Activated B cell treated with CpG ODN at 0.5 μM for 24 hours (primary cell): ENCODE measurements at places on chromosomes 16 and 17.

GRCh38 chr17:27888945-27889344, 4.2 kb downstream of the LYRM9 start:
- no peak for DNase-seq

DNA sequence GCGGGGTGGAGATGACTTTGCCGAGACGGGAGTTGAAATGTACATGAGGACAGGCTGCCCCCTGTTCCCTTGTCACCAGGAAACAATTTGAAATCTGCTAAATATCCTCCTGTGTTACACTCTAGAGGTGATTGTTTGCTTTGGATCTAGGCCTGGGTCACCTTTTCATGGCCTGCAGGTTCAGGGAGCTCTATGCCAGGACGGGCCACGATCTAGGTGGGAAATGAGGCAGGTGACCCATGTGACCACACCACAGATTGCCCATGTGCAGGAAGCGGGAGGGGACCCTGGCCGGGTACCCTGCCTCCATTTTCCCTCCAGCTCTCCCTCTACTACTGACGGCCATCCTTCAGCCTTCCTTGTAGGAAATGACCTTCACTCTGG, 43.4 kb downstream of the MEAK7 start:
- DNase-seq, result no peak

- no peak for DNase-seq
These were observed 36.7 kb downstream of the KIAA0753 start for GRCh38 chr17:6603744-6604325.

DNA sequence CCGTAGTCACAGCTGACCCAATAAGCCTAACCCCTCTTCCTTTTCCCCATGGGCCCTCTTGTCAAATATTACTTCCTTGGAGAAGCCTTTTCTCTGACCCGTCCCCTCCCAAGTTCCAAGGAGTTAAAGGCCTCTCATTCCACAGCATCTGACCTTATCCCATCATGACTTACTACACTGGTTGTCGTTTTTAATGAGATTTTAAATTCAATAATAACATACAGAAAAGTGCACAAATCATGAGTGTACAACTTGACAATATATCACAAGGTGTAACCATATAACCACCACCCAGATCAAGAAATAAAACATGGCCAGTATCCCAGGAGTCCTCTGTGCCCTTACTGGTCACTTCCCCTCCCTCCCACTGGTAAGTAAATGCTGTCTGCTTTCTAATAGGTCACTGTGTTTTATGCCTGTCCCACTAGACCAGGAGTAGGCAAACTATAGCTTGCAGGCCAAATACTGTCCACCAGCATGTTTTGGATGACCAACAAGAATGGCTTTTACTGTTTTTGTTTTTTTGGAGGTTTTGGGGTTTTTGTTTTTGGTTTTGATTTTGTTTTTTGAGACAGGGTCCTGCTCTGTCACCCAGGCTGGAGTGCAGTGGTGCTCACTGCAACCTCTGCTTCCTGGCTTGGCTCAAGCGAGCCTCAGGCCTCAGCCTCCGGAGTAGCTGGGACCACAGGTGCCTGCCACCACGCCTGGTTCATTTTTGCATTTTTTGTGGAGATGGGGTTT, 1.2 kb upstream of the FDXR start:
- DNase-seq, result no peak

DNA sequence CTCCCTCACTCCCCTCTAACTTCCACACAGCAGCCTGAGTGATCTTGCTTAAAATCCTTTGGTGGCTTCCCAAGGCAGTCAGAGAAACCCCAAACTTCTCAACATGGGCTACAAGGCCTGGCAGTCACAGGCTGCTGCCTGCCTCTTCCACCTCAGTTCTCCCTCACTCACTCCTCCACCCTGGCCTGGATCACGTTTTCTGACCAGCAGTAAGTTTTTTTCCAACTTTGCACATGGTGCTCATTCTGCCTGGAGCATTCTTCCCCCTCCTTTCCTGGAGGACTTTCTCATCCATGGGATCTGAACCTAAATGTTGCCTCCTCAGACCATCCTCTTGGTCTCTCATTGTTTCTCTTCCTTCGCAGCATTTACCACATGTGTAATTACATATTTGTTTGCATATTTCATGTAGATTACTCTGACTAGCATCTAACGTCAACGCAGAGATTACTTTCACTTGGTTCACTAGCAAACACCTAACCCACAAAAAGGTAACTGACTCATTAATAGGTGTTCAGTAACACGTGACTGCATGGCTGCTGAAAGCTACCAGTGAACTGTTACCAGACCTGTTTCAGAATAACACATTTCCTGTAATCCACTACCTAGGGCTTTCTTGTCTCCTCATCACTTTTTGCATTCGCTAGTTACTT, 17.1 kb downstream of the GNA13 start:
- no peak for DNase-seq

DNA sequence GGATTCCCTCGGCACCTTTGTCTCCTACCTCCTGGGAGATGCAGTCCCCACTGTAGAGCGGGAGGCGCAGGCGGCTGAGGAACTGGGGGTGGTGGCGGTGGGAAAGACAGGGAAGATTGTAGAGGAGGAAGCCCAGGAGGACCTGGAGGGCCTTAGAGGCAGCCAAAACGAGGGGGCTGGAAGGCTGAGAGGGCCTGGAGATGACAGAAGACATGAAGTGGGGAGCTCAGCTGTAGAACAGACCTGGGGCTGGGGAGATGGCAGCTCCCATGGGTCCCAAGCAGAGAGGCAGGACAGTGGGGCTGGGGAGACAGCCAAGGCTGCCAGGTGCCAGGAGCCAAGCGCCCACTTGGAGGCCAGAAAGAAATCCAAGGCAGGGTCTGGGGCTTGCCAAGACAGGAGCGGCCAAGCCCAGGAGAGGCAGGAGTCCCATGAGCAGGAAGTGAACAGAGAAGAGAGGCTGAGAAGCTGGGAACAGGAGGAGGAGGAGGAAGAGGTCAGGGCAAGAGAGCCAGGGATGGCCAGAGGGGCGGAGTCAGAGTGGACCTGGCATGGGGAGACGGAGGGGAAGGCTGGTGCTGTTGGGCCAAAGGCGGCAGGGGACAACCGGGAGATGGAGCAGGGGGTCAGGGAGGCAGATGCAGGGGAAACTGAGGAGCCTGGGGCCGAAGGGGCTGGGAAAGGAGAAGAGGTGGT, 803 bp downstream of the APOBR start:
- DNase-seq, result no peak

DNA sequence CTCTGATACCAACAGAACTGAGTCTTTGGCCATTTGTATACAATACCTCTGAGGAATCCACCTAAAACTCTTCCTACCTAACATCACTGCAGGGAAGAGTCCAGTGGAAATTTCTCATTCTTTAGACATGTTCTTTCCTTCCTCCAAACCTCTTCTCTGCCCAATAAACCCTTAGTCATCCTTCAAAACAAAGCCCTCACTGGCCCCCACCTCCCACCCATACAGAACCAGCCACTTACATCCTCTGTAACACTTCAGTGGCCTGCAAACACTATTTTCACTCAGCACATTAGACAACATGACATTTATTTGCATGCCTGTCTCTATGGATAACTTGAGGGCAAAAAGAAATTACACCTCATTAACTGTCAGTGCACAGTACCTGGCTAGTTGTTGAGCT, 200.3 kb upstream of the NOG start:
- no peak for DNase-seq

DNA sequence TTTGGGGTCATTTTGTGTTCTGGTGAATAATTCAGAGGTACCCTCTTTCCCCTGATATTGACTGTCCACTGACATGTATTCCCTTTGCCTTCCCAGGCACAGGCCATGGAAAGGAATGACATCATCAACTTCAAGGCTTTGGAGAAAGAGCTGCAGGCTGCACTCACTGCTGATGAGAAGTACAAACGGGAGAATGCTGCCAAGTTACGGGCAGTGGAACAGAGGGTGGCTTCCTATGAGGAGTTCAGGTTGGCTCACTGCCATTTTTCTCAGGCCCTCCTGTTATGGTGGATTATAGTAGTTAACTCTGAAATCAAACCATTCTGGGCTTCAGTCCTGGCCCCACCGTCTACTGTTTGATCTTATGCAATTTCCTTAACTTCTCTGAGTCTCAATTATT, 1.6 kb upstream of the EFTUD2 start:
- DNase-seq, result no peak

GRCh38 chr16:15398618-15399316, 3.2 kb downstream of the MPV17L start:
- DNase-seq, result no peak

- DNase-seq, result no peak
These were observed 9.8 kb downstream of the ASPA start for GRCh38 chr17:3485481-3486068.

DNA sequence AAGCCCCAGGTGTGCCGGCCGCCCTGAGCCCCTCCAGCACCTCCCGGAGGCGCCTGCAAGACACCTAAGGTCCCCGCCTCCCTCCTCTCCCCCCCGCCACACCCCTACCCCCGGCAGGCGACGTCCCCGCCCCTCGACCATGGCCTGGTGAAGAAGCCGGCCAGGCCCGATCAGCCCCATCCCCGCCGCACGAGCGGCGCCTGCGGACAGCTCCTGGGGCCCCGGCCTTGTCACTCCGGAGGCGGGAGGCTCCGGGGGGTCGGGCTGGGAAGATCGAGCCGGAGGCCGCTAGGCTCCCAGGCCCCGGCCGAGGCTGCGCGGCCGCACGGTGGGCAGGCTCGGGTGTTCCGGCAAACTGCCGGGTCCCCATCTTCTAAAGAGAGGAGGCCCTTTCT, 405 bp upstream of the ACE start:
- peak; percentile 29 for DNase-seq

- DNase-seq, result peak; percentile 21
These were observed 6.7 kb downstream of the PITPNA start for GRCh38 chr17:1555651-1556471.

- DNase-seq, result no peak
These were observed 11.6 kb downstream of the MKS1 start for GRCh38 chr17:58207451-58207850.

- no peak for DNase-seq
These were observed 39.6 kb upstream of the DUSP14 start for GRCh38 chr17:37450112-37450511.

DNA sequence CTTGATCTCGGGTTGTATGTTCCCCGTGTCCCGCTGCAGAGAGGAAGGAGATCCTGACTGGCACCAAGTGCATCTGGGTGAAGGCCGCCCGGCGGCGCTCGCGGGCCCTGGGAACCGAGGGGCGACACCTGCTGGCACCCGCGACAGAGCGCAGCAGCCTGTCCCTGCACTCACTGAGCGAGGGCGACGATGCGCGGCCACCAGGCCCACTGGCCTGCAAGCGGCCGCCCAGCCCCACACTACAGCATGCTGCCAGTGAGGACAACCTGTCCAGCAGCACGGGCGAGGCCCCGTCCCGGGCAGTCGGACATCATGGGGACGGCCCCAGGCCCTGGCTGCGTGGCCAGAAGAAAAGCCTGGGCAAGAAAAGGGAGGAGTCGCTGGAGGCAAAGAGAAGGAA, 7.5 kb downstream of the BTBD17 start:
- DNase-seq, result peak; percentile 23

DNA sequence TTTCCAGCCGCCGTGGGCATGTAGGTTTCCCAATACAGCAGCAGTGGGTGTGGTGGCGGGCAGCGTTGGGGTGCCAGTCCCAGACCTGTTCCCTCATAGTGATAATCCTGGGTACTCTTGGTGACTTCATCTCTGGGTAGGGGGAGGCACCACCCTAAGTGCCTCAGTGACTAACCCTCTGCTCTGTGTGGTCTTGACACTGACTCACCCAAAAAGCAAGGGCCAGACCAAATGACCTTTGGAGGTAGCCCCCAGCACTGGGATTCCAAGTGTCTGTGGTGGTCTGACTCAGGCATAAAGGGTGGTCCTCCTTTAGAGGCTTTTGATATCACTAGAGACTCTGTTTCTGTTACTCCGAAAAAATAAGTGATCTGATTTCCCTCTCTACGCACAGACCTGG, 908 bp downstream of the CALB2 start:
- DNase-seq, result no peak

- no peak for DNase-seq
These were observed 45.5 kb upstream of the CDC42EP4 start for GRCh38 chr17:73357318-73357717.

- DNase-seq, result no peak
These were observed 31.4 kb downstream of the SPHK1 start for GRCh38 chr17:76415786-76416185.

DNA sequence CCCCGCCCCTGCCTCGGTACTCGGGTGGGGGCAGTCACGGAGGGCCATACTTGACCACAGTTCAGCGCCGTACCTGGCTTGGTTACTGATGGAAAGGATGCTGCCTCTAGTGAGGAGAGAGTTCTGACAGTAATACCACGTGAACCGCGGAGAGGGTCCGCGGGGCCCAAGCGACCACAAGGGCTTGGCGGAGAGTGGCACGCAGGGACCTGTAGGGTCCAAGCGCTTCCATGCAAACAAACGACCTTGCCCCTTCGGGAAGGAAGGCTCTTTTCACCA, 9.2 kb downstream of the KDM6B start:
- DNase-seq, result no peak

- no peak for DNase-seq
These were observed 7.3 kb downstream of the C16orf89 start for GRCh38 chr16:5058476-5058875.

DNA sequence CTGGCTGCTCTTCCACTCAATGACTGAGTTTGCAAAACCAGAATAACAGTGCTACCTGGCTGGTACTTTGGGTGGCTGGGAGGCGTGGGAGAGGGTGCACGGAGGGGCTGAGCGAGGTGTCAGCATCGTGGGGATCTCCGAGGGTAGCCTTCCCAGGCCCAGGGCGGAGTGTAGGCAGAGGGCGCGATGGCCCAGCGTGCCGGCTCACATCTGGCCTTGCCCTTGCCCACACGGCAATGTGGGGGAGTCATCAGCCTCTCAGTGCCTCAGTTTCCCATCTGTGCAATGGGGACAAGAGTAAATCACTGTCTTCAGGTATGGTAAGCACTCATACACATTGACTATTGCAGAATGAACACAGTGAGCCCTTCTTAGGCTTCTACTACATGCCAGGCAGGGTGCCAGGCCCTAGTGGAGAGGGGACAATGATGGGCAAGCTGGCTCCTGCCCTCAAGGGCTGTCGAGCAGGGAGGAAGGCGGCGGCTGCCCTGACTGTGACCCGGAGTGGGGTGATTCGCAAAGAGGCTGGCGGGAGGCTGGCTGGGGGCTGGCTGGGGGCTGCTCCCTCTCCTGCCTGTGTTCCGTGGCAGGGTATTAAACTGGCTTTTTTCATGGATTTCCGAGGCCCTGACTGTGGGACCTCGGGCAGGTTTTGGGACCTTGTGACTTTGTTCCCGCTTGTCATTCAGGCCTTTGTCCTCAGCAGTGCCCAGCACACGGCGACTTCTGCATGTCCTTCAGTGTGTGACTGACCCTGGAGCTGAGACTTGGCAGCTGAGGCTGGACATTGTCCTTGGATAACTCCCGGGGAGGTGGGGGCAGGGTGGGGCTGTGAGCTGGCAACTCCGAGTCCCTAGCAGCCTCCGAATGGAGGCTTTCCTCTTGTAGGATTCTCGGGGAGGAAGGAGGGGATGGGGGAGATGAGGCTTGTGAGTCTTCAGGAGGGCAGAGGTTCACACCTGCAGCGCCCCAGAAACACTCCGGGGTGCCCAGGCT, 243.1 kb downstream of the SEC14L1 start:
- DNase-seq, result no peak

DNA sequence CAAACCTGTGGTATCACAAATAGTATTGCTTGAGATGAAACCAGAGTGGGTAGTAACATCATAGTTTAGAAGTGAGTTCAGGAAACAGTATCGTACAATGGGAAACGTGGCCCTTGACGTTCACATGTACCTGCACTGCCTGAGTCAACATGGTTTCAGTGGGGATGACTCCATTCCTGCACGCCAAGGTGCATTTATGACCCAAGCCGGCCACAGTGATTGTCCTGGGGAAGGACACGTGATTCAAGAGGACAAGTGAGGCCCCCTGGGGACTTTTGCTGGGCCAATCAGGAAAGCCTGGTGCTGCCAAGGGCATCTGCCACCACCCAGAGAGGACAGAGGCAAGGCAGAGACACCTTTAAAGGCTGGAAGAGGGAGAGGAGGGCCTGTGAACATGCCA, 119.2 kb downstream of the AXIN2 start:
- no peak for DNase-seq
